ENCODE measurements at places on chromosomes 1 and 21.
A peak's percentile ranks its signal among the peaks of the same experiment; 100 is the strongest.

DNA sequence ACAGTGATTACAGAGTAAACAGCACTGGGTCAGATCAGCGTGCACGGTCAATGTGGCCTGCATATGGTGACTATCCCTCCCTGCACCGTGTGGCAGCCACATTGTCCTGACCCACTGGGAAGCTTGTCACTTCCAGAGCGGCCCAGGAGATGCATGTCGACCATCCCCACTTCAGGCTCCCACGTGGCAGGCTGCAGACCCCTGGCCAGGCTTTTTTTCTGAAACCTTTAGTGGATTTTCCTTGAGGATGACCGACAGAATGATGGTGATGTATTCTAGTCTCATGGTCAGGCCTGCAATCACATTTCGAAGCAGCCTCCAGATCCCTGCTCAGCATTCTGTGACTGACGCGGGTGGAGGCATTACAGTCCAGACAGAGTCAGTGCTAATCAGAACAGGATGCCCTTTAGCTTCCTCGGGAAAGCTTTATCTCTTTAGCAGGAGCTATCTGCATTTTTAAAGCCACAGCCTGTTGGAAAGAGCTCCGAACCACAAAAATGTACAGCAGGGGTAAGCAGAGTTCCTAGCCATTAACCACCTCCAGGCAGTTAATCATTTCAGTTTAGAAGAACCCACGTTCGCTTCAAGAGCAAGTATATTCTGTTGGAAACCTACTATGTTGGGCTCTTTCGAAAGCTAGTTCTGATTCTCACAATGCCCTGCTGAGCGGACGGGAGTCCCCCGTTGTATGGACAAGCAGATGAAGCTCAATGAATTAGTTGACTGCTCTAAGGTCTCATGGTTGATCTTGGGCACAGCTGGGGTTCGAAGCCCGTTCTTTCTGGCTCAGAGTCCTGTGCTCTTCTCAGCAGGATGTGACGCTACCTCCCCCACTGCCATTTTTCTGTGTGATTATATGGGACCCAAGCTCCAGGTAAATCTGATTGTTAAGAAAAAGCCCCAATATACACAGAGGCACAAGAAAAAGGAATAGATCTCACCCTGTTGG, 56.5 kb downstream of the IRF2BP2 start:
- no peaks in the 10 kb centered on the region for H3K36me3 ChIP-seq
- DNase-seq = no peak
- no peaks in the 10 kb centered on the region for H3K4me1 ChIP-seq
- H3K27me3 ChIP-seq = no peaks in the 10 kb centered on the region

DNA sequence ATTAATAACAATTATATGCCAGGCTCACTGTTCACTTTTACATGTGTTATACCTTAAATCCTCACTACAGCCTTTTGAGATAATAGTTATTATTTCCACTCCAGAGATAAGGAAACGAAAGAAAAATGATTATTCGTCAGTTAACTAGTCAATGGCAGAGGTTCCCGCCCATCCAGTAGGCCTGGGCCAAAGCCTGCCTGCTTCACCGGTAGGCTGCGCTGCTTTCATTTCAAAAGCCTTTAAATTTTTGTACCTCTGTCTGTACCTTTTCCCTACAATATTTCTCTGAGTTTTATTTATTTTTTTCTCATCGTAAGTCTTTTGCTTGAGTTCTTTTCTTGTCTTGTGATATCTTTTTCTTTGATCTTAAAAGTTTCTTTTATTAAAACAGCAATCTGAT, 3.6 kb downstream of the GPR52 start:
- no peaks in the 10 kb centered on the region for H3K4me1 ChIP-seq
- H3K27ac ChIP-seq = no peak overlapping the region
- DNase-seq = no peak

GRCh38 chr1:5709976-5710375, 282.2 kb downstream of the NPHP4 start:
- no peak for DNase-seq
- no peaks in the 10 kb centered on the region for H3K36me3 ChIP-seq
- no peaks in the 10 kb centered on the region for H3K27me3 ChIP-seq
- H3K4me3 ChIP-seq = no peak overlapping the region
- H3K4me1 ChIP-seq = no peaks in the 10 kb centered on the region
- H3K27ac ChIP-seq = no peak overlapping the region

- H3K27me3 ChIP-seq = peaks cover 3% of the 10 kb centered on the region
- no peaks in the 10 kb centered on the region for H3K4me1 ChIP-seq
- no peak overlapping the region for H3K4me3 ChIP-seq
Measured at GRCh38 chr1:202982715-202983430, 15.8 kb upstream of the CYB5R1 start.

- H3K4me1 ChIP-seq = peaks cover 36% of the 10 kb centered on the region
- no peaks in the 10 kb centered on the region for H3K36me3 ChIP-seq
- DNase-seq = no peak
- H3K27ac ChIP-seq = peak overlapping the region; percentile 89
- peak overlapping the region; percentile 37 for H3K4me3 ChIP-seq
Measured at GRCh38 chr1:198651650-198652400, 13.0 kb downstream of the PTPRC start.

DNA sequence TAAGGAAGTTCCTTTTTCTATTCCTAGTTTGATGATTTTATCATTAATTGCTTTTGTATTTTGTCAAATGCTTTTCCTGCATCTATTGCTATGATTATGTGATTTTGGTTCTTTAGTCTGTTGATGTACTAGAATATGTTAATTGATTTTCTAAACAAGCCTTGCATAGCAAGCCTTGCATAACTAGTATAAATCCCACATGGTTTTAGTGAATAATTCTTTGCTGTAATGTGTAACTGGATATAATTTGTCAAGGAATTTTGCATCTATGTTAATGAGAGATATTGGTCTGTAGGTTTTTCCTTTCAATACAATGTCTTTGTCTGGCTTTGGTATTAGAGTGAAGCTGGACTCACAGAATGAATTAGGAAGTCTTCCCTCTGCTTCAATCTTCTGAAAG, 460.2 kb downstream of the LTN1 start:
- H3K4me3 ChIP-seq = no peak overlapping the region
- H3K27me3 ChIP-seq = no peaks in the 10 kb centered on the region
- H3K27ac ChIP-seq = no peak overlapping the region
- H3K36me3 ChIP-seq = no peaks in the 10 kb centered on the region

DNA sequence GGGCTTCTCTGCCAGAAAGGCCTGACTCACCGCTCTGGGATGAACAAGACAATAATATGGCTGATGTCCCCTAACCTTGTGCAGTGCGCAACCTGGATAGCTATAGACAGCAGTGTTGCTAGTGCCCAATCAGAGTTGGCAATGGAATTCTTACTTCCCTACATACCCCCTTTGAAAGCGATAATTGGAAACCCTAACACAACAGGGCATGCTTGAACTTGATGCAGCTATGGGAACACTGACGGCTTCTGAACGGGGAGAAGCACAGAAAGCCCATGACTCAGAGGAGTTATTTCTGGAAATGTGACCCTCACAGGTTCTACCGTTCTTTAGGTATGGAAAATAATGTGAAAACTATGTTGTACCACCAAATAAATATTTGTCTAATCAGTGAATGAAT, 200.6 kb downstream of the TRABD2B start:
- H3K4me1 ChIP-seq = no peaks in the 10 kb centered on the region
- no peak overlapping the region for H3K4me3 ChIP-seq
- H3K36me3 ChIP-seq = no peaks in the 10 kb centered on the region
- H3K27me3 ChIP-seq = no peaks in the 10 kb centered on the region
- no peak for DNase-seq
- H3K27ac ChIP-seq = no peak overlapping the region

DNA sequence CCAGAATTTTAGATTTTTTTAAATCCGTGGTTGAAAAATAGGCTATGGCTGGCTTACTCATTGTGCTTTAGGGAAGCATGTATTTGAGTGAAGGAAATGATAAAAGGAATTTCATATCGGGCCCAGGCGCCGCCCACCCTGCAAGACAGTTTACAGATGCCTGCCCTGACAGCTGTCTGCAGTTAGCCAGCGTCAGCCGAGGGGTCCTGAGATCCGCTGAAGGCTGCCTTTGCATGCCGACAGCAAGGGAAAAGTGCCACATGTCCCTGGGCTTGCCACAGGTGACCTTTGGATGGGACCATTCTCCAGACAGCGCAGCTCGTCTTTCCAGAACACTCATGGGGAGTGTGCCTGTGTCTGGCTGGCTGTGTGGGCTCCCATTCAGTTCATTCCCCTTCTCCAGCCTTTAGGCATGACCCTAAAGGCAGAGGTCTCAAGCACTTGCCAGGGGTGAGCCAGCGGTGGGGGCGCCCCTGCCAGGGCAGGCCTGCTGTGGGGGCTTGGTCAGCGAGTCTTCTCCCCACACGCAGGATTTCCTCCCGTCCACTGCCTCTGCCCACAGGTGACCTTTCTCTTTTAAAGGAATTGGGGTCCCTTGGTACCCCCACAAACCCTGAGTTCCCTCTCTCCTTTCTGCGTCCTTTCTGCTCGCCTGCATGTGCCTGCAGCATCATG, 46.1 kb upstream of the TRAPPC10 start:
- peaks cover 43% of the 10 kb centered on the region for H3K36me3 ChIP-seq
- no peak overlapping the region for H3K27ac ChIP-seq
- H3K4me1 ChIP-seq = no peaks in the 10 kb centered on the region
- no peak overlapping the region for H3K4me3 ChIP-seq

- H3K4me1 ChIP-seq = no peaks in the 10 kb centered on the region
- no peak for DNase-seq
- no peak overlapping the region for H3K4me3 ChIP-seq
- H3K27me3 ChIP-seq = no peaks in the 10 kb centered on the region
- no peaks in the 10 kb centered on the region for H3K36me3 ChIP-seq
- H3K27ac ChIP-seq = no peak overlapping the region
Measured at GRCh38 chr1:31445951-31446350, 32.9 kb downstream of the SERINC2 start.

GRCh38 chr1:38244218-38244845, 197.7 kb upstream of the POU3F1 start:
- H3K36me3 ChIP-seq = no peaks in the 10 kb centered on the region
- no peaks in the 10 kb centered on the region for H3K27me3 ChIP-seq
- H3K4me1 ChIP-seq = no peaks in the 10 kb centered on the region

DNA sequence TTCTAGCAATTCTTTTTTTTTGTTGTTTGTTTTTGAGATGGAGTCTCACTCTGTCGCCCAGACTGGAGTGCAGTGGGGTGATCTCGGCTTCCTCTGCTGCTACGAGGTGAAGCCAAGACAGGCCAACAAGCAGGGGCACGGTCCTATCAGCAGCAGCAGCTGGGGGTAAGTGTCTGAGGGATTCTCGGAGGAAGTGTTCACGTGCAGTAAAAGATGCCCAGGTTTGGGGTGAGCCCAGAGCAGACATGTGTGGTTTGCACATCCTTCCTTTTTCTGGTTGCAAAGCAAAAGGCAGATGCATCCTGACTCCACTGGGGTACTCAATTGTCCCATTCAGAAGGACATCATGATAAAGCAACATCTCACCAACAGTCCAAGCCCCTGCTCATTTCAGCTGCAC, 27.7 kb downstream of the PIGP start:
- H3K27ac ChIP-seq = no peak overlapping the region
- peaks cover 4% of the 10 kb centered on the region for H3K4me1 ChIP-seq
- H3K36me3 ChIP-seq = no peaks in the 10 kb centered on the region
- H3K27me3 ChIP-seq = no peaks in the 10 kb centered on the region

- no peak overlapping the region for H3K27ac ChIP-seq
- no peaks in the 10 kb centered on the region for H3K36me3 ChIP-seq
- peak; percentile 17 for DNase-seq
- H3K27me3 ChIP-seq = peaks cover 12% of the 10 kb centered on the region
- peak overlapping the region; percentile 28 for H3K4me3 ChIP-seq
Measured at GRCh38 chr1:156845055-156845952, 13.6 kb downstream of the INSRR start.

- H3K36me3 ChIP-seq = no peaks in the 10 kb centered on the region
- no peak for DNase-seq
- H3K27me3 ChIP-seq = no peaks in the 10 kb centered on the region
- H3K27ac ChIP-seq = no peak overlapping the region
Measured at GRCh38 chr21:40660461-40660860, 186.5 kb downstream of the DSCAM start.

DNA sequence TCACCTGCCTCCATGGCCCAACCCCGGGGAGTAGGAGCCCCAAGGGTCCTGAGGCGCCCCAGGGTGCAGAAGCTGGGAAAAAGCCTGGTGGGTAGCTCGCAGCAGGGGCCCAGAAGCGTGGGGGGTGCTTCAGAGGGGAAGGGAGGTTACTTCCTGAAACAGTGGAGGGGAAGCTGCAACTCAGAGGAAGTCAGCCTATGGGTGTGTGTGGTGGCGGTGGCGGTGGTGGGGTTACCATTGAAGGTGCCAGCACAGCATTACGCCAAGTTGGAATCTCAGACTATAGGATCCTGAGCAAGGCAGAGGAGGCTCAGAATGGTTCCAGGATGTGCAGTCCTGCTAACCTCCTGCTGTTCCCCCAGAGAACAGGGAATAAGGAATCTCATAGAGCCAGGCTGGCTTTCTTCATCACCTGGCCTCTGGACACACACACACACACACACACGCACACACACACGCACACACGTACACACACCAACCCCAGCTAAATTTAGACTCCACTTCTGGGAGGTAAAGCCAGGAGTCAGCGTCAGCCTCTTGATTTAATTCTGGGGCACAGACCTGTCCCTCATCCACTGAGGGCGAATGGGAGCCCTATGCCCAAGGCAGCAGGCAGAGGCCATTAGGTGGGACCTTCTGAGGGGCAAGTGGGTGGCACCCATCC, 1.3 kb downstream of the DENND4B start:
- H3K4me3 ChIP-seq = peak overlapping the region; percentile 79
- H3K36me3 ChIP-seq = peaks cover 52% of the 10 kb centered on the region
- H3K4me1 ChIP-seq = peaks cover 25% of the 10 kb centered on the region
- H3K27ac ChIP-seq = peak overlapping the region; percentile 77

- H3K4me1 ChIP-seq = peaks cover 7% of the 10 kb centered on the region
- no peaks in the 10 kb centered on the region for H3K27me3 ChIP-seq
- H3K4me3 ChIP-seq = peak overlapping the region; percentile 96
- H3K27ac ChIP-seq = peak overlapping the region; percentile 32
- DNase-seq = no peak
- H3K36me3 ChIP-seq = no peaks in the 10 kb centered on the region
Measured at GRCh38 chr1:179228783-179229213, 679 bp downstream of the ABL2 start.

- H3K4me1 ChIP-seq = no peaks in the 10 kb centered on the region
- peaks cover under 1% of the 10 kb centered on the region for H3K36me3 ChIP-seq
- no peaks in the 10 kb centered on the region for H3K27me3 ChIP-seq
- no peak for DNase-seq
- no peak overlapping the region for H3K4me3 ChIP-seq
Measured at GRCh38 chr1:42173961-42174735, 9.6 kb upstream of the GUCA2A start.

DNA sequence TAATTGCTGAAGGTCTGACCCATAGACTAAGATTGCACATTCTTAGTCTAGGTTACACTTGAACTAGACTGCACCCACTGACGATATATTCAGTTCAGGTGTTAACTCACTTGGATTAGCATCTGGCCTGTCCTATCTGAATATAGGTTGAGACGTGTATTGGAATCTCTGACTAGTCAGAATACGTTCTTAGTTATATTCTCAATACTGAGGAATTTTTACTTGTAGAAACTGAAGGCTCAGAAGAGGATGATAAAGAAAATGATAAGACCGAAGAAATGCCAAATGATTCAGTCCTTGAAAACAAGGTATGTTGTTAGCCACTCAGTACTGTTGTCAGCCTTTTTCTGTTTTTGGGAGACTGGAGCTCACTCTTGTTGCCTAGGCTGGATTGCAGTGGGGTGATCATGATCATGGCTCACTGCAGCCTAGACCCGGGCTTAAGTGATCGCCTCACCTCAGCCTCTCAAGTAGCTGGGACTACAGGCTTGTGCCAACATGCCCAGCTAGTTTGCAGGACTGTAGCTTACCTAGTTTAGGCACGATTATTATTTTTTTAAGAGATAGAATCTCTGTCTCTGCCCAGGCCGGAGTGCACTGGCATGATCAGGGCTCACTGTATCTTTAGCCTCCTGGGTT, 10.8 kb downstream of the CCDC17 start:
- no peak overlapping the region for H3K4me3 ChIP-seq
- H3K27me3 ChIP-seq = no peaks in the 10 kb centered on the region
- H3K36me3 ChIP-seq = peaks cover 56% of the 10 kb centered on the region

All from effector memory CD4-positive, alpha-beta T cell (primary cell).